ENCODE measurements at places on chromosomes 11 and 22.

GRCh38 chr11:3685923-3686322 is 14.7 kb upstream of the CHRNA10 start:
- no peak for DNase-seq

DNA sequence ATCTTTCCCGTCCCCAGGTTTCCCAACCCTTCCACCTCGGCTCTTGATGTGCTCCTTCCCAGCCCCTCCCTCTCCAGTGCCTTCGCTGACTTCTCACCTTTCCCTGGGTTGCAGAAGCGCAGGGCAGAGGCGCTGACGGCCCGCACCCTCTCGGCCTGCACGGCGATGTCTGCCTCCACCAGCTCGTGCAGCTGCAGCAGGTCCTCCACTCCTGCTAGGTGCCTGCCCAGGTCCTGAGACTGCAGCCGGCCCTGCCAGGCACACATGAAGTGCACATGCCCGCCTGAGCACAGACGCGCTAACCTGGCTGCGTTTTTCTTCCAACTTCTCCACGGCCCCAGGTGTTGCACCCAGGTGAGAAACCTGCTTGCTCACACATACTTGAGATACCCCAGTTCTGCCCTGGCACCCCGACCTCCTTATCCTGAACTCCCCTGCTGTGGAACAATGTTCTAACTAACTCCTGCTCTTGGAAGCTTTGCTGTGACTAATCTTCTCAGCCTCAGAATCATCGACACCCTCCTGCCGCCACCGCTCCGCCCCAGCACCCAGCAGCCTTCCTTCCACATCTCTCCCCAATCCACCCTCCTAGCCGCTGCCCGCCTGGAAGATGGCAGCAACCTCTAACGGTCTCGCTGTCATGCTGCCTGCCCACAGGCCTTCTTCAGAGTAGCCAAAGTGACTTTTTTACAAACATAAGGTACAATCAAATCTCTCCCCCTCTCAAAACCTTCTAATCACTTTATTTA is 23.3 kb downstream of the SPTBN2 start:
- no peak for DNase-seq

DNA sequence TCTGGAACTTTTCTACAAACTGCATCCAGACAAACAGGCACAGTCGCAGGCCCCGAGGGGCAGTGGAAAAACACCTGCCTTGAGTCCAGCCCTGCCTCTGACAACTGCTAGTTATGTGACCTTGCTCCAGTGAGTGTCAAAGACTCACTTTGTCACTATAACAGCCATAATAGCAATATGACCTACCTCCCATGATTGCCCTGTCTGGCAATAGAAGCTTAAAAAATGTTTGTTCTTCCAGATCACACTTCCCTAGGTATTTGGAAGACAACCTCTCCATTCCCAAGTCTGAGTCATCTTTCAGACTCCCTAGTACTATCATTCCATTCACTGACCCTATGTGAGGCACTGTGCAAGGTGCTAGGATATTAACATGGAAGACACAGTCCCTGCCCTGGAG is 74.5 kb downstream of the RPL27A start:
- DNase-seq, result no peak

GRCh38 chr11:3947061-3947460 is 91.6 kb downstream of the STIM1 start:
- no peak for DNase-seq
